ENCODE measurements at places on chromosomes 13 and 19.

GRCh38 chr13:60431108-60431700, 34.2 kb downstream of the TDRD3 start:
- DNase-seq = no peak

- no peak for DNase-seq
Measured at GRCh38 chr19:45368737-45369340, 1.5 kb downstream of the ERCC2 start.

DNA sequence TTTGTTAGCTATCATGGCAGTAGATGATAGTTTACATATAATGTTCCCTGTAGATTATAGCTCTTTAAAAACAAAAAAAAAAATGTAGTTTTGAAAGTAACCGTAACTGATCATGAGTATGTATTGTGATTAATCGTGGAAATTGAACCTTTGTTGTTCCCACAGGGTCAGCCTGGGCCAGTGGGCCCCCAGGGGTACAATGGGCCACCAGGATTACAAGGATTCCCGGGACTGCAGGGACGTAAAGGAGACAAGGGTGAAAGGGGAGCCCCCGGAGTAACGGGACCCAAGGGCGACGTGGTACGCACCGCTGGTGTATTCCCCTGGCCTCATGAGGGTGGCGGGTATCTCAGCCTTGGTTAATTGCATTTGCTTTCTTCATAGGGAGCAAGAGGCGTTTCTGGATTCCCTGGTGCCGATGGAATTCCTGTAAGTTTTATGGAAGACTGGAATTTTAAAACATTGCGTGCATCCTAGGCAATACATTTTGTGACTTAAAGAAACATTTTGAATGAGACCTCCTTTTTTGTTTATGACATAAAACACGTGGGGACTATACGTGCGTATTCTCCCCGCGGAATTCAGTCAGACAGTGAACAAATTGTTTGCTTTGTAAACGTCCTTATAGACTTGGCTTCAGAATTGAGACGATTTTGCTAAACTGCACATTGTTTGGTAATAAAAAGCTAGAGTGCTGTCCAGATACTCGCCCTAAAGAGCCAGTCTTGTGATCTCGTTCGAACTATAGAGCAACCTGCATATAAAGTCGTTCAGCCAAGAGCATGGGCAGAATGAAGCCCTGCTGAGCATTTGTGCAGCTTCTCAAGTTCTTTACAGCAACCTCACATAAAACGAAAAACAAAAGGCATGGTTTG, 117.7 kb downstream of the COL4A2 start:
- DNase-seq = no peak

DNA sequence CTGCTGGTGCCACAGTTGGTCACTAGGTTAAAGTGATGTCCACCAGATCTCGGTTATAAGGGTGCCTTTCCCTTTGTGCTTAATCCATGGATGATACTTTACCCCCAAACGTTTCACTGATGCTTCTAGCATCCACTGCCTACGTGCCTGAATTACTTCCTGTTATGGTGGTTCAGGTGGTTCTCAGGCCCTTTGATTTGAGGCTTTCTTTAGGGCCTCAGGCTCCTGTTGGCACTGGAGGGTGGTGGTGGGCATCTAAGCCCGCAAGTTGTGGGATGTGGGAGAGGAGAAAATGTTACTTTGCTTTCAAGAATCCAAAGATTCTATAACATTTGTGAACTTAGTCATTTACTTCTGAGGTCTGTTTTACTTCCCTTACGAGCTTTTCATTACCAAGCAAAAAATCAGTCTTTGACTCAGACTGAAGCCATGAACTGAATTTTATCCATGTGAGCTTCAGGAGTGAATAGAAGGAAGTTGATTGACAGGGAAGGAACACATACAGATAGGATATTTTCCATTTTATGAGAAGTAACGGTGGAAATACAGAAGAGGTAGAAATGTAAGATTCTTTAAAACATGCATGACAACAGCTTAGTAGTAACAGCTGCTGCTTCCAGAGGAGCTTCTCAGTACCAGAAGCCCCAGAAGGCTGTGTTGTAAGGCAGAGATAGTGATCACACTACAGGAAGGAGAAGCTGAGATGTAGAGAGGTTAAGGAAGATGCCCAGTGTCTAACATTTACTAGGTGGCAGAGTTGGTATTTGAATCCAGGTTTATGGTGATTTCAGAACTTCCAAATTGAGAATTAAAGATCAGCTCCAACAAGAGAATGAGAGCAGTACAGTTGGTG, 65.0 kb downstream of the ARHGEF7 start:
- no peak for DNase-seq

GRCh38 chr13:26759249-26759906, 1.2 kb downstream of the GPR12 start:
- DNase-seq = no peak

DNA sequence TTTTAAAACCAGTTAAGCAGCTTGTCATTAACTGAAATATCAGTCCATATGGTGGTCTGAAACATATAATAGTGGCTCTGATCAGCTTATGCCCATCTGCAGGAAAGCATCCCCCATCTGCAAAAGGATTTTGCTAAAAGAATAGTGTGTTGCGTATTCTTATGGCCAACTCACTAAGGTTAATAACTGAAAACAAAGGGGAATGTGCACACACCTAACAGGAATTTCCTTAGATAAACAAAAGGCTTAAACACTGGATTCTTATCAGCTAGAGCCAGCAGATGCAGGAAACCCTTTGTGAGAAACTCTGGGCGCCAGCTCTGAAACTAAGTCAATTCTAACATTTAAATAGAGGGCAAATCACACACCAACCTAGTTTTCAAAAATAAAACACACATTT, 22.1 kb downstream of the VPS36 start:
- DNase-seq = no peak

- DNase-seq = no peak
Measured at GRCh38 chr13:42574011-42574410, at the start of gene TNFSF11. TSS of gene TNFSF11 (plus strand) at chr13:42574152. CDS start at chr13:42574304, 152 bp downstream.

DNA sequence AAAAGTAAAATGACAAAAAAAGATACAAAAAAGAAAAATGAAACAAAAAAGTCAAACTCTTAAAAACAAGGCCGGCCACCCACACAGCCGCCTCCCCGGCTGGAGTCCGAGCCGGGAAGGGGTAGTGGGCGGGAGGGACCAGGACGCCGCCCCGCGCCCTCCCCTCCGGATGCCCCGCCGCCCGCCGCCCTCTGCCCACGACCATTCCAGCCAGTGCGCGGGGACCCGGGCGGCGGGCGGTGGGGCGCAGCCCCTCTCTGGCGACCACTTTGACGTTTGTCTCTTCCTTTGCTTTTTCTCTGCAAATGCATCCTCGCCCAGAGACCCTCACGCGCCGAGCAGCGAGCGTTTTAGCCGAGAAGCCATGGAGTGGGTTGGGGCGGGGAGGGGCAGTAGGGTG, 28.6 kb downstream of the ZBTB7A start:
- no peak for DNase-seq

DNA sequence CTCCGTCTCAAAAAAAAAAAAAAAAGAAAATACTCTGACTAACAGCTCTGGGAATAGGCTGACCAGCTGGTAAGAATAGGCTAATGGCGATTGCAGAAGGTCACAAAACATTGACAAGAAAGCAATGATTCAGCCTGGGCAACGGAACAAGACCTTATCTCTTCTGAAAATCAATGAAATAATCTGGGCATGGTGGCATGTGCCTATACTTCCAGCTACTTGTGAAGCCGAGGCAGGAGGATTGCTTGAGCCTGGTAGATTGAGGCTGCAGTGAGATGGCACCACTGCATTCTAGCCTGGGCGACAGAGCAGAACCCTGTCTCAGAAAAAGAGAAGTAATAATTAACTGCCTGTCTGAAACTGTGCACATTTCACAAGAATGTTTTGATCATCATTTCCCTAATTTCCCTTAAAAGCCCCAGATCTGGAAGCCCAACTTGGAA, 18.8 kb upstream of the MTRF1 start:
- DNase-seq = no peak

DNA sequence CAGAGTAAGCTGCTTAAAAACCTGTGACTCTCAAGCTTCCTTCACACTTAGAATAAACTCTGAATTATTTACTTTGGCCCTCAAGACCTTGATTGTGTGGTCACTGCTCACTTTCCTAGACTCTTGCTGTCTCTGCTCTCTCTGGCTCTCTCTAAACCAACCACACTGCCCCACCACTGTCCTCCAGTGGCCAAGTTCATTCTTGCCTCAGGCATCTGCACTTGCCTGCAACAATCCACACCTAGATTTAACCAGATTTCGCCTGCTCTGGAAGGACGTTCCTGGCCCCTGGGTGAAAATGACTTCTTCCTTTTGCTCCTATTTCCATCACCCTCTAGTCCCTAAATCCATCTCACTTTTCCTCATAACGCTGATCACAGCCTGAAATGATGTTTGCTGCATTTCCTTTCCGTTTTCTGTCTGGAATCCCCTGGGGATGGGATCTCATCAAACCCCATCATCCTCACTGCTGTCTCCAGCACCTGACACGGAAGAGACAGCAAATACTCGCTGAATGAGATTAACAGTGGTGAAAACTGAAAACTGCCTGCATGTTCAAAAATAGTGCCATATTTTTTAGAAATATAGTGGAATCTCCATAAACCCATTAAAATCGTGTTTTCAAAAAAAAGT, 232.6 kb downstream of the UQCRFS1 start:
- no peak for DNase-seq

DNA sequence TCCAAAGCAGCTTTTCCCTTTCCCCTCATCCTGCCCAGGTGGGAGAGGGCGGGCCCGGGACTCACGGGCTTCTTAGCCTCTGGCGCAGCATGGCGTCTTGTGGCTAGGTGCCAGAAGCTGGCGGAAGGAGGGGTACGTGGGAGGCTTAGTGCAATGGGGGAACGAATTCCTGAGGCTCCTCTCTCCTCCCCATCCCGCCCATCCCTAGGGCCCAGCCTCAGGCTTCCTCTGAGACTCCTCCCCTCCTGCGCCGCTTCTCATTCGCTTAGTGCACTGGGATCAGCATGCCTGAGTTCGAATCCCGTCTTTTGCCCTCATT, 297.8 kb downstream of the ZNF536 start:
- no peak for DNase-seq

All from activated T-cell treated with anti-CD3 and anti-CD28 coated beads for 4 hours (primary cell).